ENCODE measurements at places on chromosomes 16 and 17.

GRCh38 chr16:55154956-55155355, 169.0 kb upstream of the IRX6 start:
- DNase-seq: no peak

- DNase-seq: no peak
Measured at GRCh38 chr16:64993464-64993863, 128.4 kb downstream of the CDH11 start.

GRCh38 chr17:70225276-70225675, 55.9 kb downstream of the KCNJ2 start:
- DNase-seq: no peak

GRCh38 chr17:52106638-52107261, 51.8 kb downstream of the CA10 start:
- DNase-seq: peak; percentile 25

DNA sequence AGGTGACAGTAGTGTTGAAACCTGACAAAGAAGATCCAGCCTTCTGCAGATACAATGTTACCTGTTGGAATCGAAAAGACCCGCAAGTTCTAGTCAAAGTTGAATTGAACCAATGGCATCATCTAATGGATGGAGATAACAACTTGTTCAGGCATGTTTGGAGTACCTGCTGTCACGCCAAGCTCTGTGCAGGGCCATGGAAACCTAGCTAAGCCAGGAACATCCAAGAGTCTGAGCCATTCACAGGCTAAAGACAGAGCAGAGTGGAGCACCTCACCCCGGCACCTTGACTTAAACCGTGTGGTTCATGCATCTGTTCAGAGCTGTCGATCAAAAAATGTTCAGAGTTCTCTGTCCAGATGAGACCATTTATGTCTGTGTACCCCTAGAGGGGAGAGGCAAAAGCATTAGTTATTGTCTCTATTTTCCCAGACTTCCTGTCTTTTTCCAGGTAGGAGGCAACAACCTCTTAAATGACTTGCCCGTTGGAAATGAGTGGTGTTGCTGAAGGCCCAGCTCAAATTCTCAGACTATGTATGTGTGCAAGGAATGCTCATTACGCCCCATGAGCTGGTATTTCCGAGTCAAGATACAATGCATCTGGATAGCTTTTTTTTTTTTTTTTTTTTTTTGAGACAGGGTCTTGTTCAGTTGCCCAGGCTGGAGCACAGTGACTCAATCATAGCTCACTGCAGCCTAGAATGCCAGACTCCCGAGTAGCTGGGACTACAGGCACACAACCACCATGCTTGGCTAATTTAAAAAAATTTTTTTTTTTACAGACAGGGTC, 44.9 kb upstream of the XYLT1 start:
- peak; percentile 58 for DNase-seq

- no peak for DNase-seq
Measured at GRCh38 chr16:46852130-46852529, 21.1 kb upstream of the C16orf87 start.

DNA sequence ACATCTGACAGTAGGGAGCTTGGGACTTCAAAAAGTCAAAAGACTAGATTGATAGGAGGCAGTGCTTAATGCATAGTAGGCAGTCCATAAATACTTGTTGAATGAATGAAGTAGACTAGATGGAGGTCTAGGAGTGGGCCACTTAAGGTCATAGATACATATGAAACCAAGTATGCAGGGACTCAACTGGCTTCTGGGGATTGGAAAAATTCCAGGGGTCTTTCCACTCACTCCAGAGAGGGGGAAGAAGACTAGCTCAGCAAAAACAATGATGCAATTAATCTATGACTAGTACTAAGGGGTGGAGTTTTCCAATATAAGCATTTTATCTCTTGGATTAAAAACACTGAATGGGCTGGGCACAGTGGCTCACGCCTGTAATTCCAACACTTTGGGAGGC, 298.3 kb upstream of the XYLT1 start:
- DNase-seq: no peak

- no peak for DNase-seq
Measured at GRCh38 chr16:47358816-47359215, 102.0 kb downstream of the ITFG1 start.

GRCh38 chr16:66395806-66396555, 29.5 kb downstream of the CDH5 start:
- DNase-seq: no peak

DNA sequence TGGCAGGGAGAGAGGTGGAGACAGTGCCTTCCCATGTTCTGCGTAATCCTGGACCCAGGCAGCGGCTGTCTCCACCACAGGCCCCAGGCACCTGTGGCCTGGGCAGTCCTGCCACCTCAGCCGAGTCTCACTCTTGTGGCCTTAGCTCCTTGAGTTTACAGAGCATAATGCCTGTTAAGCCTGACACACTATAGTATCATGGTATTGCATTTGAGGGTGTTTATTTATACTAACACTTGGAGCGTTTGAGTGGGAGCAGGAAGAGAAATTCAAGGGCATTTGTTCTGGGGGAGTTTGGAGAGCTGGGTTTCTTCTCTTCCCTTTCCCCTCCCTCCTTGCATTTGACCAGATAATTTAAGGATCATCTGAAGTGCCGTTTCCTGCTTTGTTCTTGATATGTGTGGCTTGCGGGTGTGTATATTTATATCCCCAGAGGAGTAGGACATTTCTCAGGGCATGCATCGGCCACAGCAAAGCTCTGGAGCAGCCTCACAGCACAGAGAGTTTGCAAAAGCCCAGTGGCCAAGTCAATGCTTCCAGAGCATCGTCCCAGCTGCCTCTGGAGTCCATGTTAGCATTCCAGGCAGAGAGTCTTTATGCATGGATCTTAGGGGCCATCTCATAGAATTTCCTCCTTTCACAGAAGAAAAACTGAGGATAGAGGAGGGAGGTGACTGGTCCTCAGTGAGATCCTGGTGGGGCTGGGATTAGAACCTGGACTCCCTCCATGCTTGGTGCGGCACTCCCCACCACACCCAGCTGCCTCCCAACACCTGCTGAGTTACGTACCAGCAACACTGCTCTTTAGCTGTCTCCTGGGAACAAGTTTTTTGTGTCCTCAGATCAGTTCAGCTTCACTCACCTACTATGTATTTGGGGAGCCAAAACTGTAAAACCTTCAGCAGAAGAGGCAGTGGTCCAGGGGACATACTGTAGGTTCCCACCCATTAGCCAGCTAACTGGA, 222.8 kb downstream of the CCDC182 start:
- no peak for DNase-seq

DNA sequence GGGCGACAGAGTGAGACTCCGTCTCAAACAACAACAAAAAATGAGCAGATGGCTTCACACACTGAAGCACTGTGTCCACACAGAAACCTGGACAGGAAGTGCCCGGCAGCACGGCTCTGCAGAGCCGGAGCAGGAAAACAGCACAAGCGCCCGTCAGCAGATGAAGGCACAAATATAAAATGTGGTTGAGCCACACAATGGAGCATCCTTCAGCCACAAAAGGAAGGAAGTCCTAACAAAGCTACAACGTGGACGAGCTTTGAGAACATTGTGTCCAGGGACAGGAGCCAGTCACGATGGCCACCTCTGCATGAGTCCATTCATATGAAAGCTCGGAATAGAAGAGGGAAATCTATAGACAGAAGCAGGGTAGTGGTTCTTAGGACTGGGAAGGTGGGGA, 15.7 kb downstream of the RHBDF2 start:
- no peak for DNase-seq

DNA sequence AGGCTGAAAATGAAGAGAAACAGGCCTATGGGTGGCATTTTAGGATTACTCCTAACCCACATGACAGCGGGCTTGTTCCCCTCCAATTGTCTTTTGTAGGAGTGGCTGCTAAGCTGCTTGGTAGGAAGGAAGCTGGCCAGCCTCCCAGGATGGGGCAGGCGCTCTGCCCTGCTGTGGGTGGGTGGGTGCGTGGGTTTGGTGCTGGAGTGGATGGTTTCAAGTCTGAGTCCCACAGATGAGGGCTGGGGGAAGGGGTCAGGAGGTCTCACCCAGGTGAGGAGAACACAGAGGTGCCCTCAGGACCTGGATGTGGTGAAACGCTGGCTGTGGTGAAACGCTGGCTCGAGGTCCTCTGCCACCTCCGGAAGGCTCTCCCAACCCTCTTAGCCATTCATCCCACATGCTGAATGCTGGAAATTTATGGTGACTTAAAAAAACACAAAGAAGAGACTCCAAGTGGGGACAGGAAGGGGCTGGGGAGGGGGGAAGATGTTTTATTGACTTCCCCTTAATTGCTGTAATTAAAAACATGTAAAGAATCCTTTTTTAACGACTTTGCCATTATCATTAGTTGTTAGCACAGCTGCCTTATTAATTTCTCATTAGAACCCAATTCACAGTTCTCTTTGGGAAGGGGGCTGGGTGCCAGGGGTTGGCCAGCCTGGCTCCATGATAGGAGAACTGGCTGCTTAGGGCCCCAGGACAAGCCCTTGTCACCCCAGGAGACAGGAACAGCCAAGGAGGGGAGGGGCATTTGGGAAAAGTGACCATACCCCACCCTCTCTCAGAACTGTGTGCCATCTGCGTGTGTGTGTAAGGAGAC, 153.5 kb upstream of the CDC42EP4 start:
- DNase-seq: no peak

- peak; percentile 97 for DNase-seq
Measured at GRCh38 chr17:15651583-15652110, 32.1 kb upstream of the FBXW10B start.

- no peak for DNase-seq
Measured at GRCh38 chr16:29641561-29641960, 21.5 kb upstream of the SPN start.

DNA sequence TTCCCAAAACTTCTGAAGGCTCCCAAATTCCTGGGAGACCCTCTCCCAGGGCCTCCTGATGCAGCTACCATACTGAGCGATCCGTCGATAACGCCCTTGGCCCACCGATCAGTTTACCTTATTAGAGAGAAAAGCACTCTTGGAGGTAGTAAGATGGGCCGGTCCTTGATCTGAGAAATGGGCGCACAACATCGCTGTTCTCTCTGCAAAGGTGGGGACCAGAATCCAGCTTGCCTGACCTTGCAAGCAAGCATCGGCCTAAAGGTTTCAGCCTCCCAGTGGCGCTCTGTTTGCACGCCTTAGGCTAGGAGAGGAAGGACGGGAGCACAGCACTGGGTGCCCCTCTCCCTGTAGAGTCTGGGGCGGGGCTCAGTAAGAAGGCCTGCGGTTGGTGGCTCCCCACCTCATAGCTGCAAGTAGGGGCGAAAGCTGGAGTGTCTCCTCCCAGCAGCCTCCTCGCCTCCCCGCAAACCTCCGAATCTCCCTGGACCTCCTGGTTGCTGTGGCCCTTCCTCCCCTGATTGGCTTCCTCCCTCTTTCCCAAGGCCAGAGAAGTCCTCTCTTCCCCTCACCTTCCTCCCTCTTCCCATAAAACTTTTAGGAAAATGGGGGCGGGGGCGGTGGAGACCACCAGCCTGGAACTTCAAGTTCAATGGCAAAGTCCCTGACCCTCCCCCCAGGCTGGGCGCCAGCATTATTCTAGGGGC, at the start of gene PRAC1:
TSS of gene PRAC1 (minus strand) at position 318 of the 707 bp plus-strand sequence. CDS start at position 192, 126 bp downstream.
- DNase-seq: no peak

DNA sequence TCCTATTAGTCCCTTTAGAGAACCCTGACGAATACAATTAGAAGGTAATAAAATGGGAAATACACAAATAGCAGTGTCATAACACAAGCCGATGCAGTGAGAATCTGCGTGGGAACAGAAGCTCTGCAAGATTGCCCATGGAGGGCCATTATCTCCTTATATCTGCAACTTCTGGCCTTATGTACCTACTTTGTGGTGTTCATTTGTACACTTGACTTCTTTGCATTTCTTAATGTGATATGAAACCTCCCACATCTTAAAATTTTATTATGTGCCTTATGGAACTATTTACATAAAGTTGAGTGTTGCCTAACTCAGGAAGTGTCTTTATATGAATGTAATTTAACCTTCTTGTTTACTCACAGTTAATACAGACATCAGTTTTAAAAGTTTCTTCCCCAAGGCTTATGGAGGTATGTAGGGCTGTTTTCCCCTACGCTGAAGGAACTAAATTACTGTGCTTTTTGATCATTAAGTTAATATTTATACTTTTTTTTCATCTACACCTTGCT, 10.1 kb upstream of the TANC2 start:
- no peak for DNase-seq

GRCh38 chr16:74449470-74449869, 28.2 kb upstream of the CLEC18B start:
- DNase-seq: peak; percentile 56

DNA sequence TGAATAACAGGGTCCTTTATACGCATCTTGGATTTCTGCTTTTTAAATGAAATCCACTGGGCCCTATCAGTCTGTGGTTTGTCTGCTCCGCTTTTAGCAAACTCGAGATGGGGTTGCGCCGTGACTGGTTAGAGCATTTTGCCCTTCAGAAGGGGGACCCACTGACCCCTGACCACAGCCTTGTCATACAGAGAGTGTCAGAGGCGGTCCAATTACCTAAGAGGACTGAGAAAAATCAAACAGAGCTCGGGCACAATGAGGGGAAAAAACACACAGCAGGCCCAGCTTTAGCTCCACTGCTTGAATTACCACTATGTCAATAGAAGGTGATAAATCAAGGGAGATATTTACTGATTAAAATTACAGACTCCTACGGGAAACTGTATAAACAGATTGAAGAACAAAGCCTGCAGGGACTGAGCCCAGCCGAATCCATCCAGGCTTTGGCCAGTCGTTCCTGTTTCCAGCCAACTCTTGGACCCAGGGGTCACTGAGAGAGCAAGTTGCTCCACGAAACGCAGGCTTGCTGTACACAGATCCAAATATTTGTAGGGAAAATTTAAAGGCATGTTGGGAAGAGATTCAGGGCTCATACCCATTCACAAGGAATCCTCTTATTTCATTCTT, 131.9 kb upstream of the ZFHX3 start:
- DNase-seq: no peak

DNA sequence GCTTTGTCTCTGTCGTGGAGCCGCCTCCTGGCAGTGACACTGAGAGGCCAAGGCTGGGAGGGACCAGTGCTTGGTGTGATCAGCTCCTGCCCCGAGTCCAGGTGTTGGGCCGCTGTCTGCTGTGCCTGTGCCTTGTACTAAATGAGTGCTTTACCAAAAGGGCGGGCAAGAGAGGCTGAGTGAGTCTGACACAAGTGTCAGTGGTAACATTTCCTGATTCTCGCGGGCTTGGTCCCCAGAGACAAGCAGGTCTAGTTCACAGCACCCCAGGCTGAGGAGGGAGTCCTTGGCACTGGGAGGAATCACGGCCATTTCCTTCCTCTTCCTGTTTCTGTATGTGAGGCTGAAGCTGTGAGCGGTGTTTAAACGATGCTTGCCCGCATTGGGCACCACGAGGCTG, 30.2 kb downstream of the PLD6 start:
- DNase-seq: no peak

DNA sequence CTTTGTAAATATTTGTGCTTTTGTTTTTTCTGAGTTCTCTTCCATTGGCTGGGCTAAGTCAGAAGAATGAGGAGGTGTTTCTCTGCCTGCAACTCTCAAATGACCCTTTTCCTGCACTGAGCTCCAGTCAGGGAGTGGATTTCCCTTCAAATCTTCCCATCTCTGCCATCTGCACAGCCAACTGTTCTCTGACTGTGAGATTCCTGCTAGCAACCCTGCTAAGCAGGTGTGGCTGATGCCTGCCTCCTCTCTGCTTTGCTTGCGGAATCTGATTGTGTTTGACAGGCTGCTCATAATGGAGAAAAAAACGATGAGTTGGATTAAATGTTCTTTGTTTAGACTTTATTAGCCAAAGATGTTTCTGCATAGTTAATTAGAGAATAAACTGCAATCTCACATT, 519.8 kb downstream of the TMEM114 start:
- DNase-seq: no peak

GRCh38 chr17:35978346-35978745, 3.0 kb downstream of the CCL16 start:
- DNase-seq: no peak
